Left lobe of liver (tissue), 2 donors: ENCODE measurements at places on chromosomes 6 and 20.
A peak's percentile ranks its signal among the peaks of the same experiment; 100 is the strongest.

GRCh38 chr6:18464176-18464575, 77.0 kb downstream of the RNF144B start:
- no peak for DNase-seq

DNA sequence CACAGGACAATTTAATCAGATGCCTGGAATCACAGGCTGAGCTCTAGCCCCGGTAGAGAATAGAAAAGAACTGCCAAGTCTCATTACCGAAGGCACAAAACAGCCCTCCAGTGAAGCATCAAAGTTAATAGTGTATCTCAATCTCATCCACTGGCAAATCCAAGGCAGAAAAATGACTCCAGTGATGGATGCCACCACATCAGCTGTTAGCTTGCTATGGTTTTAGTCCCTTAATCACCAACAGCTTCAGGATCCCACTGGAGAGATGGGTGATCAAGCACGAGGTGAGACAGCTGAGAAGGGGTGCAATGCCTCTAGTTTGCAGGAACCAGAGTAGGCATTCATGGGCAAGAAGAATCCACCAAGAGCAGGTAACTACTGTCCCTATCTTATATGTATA, 81.8 kb downstream of the STK35 start:
- no peak for DNase-seq

GRCh38 chr20:10255846-10256245, 37.2 kb downstream of the SNAP25 start:
- DNase-seq = no peak

DNA sequence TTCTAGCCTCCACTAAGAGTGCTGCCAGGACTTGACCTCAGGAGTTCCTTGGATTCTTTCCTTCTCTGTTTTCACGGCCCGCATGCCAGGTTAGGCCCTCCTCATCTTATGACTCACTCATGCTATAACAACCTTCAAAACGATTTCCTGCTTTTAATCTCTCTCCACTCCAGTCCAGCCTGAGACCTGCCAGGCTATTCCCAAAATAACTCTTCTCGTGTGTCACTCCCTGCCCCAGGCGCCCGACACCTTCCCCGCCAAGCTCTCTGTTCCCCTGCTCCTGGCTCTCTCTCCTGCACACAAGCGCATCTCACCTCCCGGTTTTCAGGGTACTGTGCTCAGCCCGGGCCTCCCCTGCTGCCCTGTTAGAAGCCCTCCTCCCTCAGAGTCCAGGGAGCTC, 64.1 kb upstream of the RPS6KA2 start:
- DNase-seq = no peak

DNA sequence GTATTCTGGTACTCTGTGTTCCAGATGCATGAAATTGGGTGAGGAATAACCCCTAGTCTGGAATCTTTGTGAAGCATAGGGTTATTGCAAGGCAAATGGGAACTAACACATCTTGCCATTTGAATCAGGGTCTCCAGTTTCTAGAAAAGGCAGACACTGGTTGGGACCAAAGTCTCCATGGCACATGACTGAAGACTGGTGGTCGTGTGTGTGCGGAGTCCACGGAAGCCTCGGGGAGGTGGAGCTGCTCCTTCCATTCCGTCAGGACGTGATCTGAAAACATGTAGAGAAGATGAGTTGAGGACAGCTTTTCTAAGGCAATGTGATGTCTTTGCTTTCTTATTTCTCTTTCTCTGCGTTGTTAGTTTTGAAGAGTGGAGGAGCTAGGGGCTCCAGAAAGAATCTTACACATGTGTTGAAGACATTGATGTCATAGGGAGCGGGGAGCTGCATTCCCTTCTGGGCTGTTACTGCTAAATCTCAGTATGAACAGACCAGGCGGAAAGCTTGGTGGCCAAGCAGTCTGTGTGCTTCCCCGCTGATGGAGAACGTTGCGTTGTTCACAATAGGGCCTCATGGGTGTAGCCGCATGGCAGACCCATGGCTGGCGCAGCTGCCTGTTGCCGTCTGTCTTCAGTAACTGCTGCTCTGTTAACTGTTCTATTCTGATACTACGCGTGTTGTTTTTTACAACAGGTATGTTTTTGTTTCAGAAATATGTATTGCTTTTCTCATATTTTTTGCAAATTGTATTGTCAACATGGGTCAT, 4.8 kb upstream of the SLC17A9 start:
- no peak for DNase-seq

DNA sequence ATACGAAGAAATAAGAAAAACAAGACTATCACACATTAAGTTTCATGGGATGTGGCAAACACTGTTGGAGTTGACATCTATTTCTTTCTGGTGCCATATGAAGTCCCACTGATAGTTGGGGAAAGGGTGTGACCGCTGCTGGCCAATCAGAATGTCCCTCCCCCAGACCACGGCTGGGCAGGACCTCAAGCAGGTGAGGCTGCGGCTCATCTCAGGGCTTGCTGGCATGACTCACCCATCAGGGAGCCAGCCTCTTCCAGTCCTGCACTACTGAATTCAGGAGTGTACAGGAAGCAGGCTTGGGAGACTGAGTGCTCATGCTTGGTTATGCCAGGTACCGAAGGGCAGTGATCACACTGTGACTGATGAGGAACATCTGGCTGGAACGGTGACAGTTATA, 18.9 kb downstream of the PREP start:
- DNase-seq = no peak

GRCh38 chr20:46681032-46681854, 8.0 kb downstream of the TP53RK start:
- peak; percentile 68 for DNase-seq

- DNase-seq = no peak
Measured at GRCh38 chr6:155495011-155495768, 39.6 kb upstream of the NOX3 start.

DNA sequence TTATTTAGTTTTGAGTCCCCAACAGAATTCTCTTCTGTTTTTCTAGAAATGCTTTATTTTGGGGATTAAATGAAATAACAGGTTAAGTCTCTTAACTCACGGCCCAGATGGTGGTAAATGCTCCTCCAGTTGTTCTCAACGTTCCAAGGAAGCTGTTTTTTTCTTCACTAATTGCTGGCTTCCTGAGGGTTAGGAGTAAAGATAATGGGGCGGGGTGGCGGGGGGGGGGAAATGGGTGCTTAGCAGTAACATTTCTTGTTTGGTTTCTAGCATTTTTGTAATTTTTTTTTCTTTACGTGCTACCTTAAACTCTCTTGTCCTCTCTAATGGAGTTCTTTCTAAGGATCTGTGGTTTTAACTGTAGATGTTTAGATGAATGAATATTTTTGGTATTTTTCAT, 2.2 kb downstream of the SRSF3 start:
- no peak for DNase-seq

- DNase-seq = no peak
Measured at GRCh38 chr20:23918101-23918862, 38.7 kb upstream of the CST5 start.

- no peak for DNase-seq
Measured at GRCh38 chr6:148616841-148617240, 130.0 kb upstream of the UST start.

GRCh38 chr6:152727507-152727906, 23.1 kb upstream of the VIP start:
- DNase-seq = no peak

DNA sequence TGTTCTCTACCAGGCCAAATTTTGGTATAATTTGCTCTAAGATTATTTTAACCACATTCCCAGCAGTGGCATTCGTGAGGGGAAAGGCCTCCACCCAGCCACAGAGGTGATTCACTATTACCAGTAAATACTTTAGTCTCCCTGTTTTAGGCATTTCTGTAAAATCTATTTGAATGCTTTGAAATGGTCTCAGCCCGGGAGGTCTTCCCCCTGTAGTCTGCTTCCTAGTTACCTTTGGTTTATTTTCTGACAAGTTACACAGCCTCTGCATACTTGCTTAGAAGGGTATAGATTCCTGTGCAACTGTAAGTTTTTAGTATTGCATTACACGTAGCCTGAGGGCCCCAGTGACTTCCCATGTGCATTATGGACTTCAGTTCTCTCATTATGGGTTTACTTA, 248.7 kb downstream of the C6orf118 start:
- DNase-seq = no peak

GRCh38 chr6:167317172-167317571, 7.7 kb upstream of the TTLL2 start:
- DNase-seq = no peak

- no peak for DNase-seq
Measured at GRCh38 chr6:43929511-43929910, 159.5 kb downstream of the VEGFA start.

- no peak for DNase-seq
Measured at GRCh38 chr6:54291146-54291545, 17.1 kb upstream of the TINAG start.

DNA sequence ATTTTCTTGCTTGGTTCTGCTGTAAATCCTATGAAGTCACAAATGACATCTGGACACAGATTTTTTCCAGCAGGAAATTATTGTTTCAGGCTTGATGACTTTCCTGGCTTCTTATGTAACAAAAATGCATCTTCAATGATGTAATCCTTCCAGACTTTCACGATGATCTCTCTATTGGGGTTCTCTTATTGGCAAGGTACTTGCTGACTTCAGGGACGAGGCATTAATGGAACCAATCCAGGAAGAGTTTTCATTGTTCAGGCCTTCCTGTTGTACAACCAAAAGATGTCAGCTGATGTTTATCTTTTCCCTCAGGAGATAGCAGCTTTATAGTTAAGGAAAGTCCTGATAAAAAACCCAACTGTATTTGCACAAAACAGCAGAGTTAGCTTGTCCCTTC, 118.5 kb upstream of the MMS22L start:
- DNase-seq = no peak

GRCh38 chr6:15364401-15365037, 118.7 kb downstream of the JARID2 start:
- no peak for DNase-seq
